ENCODE measurements at places on chromosomes 6 and 20.

DNA sequence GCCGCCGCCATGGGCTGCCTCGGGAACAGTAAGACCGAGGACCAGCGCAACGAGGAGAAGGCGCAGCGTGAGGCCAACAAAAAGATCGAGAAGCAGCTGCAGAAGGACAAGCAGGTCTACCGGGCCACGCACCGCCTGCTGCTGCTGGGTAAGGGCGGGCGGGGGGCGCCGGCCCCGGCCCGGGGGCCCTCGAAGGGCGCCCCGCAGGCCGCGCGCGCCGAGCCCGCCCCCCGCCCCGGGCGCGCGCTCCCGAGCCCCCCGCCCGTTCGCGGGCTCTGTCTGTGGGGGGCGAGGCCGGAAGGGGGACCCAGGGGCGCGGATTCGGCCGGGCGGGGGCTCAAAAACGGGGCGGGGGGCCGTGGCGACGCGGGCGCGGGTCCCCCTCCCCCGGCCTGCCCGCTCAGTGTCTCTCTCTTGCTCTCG, 39.2 kb downstream of the GNAS start:
- DNase-seq = no peak

- DNase-seq = no peak
Measured at GRCh38 chr6:87261534-87261933, 60.9 kb upstream of the SMIM8 start.

GRCh38 chr6:90468080-90468479, 118.8 kb downstream of the MAP3K7 start:
- DNase-seq = no peak

- no peak for DNase-seq
Measured at GRCh38 chr6:11585426-11586016, 48.0 kb downstream of the TMEM170B start.

DNA sequence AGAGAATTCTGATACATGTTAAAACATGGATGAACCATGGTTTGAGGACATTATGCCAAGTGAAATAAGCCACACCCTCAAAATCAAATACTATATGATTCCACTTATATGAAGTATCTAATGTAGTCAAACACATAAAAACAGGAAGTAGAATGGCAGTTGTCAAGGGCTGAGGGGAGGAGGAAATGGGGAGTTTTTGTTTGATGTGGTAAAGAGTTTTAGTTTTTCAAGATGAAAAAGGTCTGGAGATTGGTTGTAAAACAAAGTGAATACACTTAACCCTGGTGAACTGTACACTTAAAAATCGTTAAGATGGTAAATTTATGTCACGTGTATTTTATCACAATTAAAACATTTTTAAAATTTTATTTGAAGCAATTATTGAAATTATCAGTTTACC, 127.4 kb upstream of the GRIK2 start:
- DNase-seq = no peak

GRCh38 chr6:158377860-158378259, 65.6 kb downstream of the TULP4 start:
- no peak for DNase-seq

GRCh38 chr6:42086046-42087035, 36.0 kb downstream of the TAF8 start:
- no peak for DNase-seq

DNA sequence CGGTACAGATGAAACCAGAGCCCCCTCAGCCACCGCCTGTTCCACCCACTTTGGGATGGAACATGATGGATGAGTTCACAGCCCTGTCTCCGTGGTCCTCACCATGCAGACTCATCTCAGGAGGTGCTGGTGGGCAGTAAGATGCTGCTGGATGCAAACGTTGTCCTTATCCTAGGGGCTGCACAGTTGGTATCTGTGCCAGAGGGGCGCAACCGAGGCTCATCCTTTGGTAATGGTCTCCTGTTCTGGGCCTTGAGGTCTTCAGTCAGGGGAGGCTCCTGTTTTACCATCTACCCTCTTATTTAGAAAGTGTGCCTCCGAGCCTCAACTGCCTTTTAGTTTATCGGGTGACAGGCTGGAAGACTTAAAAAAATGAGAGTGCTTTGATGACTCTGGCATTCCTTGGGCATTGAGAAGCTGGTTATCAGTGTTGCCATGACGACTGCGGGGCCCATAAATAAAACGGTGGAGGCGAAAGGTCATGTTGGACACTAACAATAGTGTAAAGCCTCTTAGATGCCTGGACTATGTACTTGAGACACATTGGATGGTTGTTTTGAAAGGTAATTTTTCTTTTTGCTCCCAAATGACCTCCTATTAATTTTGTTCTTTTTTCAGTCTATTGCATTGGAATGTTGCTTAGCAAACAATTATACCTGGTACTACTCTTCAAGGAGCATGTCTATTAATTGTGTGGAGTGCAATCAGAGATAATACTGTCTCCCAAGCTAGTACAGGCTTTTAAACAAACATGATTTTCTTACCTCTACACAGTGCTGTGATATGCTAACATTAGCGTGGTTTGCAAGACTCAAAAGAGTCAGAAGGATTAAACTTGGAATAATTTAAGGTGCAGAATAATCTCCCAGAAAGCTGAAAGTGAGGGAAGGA, 74.2 kb upstream of the DSP start:
- no peak for DNase-seq

GRCh38 chr6:32604434-32604877, 14.8 kb upstream of the HLA-DRB1 start:
- no peak for DNase-seq

GRCh38 chr6:108736002-108736361, 112.2 kb upstream of the ARMC2 start:
- no peak for DNase-seq

GRCh38 chr20:41335591-41335990, 5.0 kb upstream of the LPIN3 start:
- DNase-seq = no peak

- DNase-seq = no peak
Measured at GRCh38 chr20:51206032-51206662, 183.2 kb upstream of the KCNG1 start.

- no peak for DNase-seq
Measured at GRCh38 chr6:118558464-118559217, 10.5 kb downstream of the PLN start.

DNA sequence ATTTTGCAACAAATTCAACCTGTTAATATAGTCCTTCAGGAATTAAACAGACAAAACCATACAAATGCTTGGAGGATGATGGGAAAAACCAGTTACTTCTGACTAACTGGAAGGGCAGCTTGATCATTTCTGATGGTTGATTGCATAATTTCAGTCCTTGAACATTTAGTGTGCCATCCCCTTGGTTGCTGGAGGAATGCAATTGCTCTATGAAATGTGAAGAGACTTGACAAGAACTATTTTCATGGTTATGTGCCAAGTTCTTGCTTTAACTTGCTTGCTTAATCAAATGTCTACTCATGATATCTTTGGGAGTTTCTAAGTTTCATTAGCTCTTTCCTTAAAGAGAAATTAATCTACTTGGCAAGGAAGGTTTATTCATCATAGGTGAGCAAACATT, 45.2 kb downstream of the ANKEF1 start:
- DNase-seq = no peak

GRCh38 chr20:38842026-38842425, 36.5 kb downstream of the PPP1R16B start:
- DNase-seq = no peak

GRCh38 chr20:19449051-19449450, 236.6 kb downstream of the SLC24A3 start:
- DNase-seq = no peak

DNA sequence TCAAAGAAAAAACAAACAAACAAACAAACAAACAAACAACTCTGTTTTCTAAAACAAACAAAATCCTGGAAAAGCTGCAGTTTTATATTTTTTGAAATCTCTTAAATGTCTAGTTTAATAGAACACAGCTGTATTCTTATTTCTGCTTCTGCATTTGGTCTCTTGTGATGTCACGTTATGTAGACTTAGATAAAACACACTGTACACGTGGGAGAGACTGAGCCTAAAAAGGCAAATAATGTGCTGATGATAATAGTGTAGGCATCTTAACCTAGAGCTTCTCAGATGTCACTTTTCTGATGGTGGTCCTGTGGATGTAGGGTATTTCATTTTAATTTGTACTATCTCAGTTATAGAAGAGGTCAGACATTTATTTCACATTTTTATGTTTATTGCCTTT, 261.7 kb downstream of the UTRN start:
- DNase-seq = no peak

GRCh38 chr6:10837622-10837994, 731 bp downstream of the MAK start:
- no peak for DNase-seq

GRCh38 chr20:43863330-43863729, 51.3 kb upstream of the TOX2 start:
- DNase-seq = no peak

DNA sequence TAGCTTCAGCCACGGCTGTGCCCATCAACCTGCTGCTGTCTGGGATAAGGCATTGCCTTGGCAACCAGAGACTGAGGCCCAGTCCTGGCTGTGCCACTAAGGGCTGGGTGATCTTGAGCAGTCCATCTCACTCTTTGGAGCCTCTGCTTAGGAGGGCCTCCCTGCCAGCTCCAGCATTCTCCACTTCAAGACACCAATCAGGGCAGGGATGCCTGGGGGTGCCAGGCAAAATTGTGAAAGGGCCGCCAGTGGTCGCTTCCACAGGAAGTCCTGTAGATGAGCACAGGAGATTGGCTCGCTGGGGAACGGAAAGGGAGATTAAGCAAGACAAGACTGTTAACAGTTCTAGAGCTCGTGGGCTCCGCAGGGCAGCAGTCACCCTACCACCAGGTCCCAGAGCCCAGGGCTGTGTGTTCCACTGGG, at the start of gene RAB44:
TSS of gene RAB44 (plus strand) at position 346 of the 423 bp plus-strand sequence. CDS start 6,410 bp downstream, outside the sequence.
- no peak for DNase-seq

- DNase-seq = no peak
Measured at GRCh38 chr6:169223006-169223405, 30.6 kb downstream of the THBS2 start.

- DNase-seq = no peak
Measured at GRCh38 chr6:30005482-30005881, 55.6 kb upstream of the POLR1H start.

DNA sequence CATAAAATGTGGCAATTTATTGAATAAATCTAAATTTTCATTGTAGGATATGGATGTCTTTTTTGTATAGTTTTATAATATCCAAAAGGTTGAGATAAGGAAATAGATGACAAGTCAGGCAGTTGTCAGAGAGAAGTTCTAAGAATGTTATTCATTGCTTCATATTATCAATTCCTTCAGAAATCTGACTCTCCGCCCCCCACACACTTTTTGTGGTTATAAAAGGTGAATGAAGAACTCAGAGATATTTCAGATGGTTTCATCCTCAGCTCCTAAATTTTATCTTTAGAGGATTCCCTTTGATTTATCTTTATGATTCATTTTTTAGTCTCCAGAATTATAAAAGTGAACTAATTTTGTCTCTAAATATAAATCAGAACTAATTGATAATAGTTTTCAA, 136.1 kb upstream of the NOX3 start:
- DNase-seq = no peak

GRCh38 chr20:61951695-61952533, 113.8 kb downstream of the TAF4 start:
- DNase-seq = no peak

DNA sequence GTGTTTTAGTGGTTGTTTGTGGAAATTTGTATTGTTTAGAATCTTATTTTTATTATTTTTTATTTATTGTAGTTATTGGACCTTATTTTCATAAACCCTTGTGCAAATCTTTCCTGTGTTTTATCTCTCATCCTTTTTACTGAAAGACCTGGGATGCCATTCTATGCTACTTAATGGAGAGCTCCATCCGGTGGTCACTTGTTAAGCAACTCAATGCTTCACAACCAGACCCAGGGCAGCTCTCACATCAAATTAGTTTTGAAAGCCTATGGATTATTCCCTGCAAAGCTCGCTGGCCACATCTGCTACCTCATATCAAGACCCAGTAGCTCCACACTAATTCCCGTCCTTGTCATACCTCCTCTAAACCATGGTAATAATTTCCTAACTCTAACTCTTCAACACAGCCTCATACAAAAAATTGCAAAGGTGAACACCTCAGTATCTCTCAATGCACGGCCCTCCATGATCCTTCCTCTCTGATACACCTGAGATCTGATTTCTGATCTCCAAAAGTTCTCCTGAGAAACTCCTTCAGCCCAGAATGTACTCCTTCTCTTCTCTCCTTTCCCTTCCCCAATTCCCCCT, 296.6 kb upstream of the MANEA start:
- DNase-seq = no peak

GRCh38 chr6:33194431-33194979, 2.2 kb upstream of the COL11A2 start:
- no peak for DNase-seq

GRCh38 chr20:50821994-50822393, 27.1 kb downstream of the BCAS4 start:
- DNase-seq = no peak

Data from C1 segment of cervical spinal cord (tissue), 14 donors.